ENCODE measurements at places on chromosomes 1 and 21. TPM values are rescaled to one million over a fixed set of nuclear protein-coding genes. Genes with fewer than 3 reads are reported as not detected.

DNA sequence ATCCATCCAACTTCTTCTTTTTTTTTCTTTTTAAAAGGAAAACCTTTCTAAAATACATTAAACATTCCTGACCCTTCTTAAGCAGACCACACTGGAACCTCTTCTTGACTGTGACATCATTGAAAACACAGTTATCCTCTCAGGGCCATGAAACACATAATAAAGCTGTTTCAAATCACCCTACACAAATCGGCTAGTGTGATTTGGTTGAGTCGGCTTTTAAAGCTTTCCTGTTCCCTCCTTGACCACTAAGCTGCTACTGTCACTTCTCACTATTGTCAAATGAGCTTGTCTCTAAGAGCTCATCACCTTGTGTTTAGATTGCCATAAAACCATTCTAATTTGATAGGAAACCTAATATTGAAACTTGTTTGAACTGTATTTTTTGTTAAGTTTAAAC, 5.9 kb downstream of the USP24 start:
- DNase-seq = no peak

DNA sequence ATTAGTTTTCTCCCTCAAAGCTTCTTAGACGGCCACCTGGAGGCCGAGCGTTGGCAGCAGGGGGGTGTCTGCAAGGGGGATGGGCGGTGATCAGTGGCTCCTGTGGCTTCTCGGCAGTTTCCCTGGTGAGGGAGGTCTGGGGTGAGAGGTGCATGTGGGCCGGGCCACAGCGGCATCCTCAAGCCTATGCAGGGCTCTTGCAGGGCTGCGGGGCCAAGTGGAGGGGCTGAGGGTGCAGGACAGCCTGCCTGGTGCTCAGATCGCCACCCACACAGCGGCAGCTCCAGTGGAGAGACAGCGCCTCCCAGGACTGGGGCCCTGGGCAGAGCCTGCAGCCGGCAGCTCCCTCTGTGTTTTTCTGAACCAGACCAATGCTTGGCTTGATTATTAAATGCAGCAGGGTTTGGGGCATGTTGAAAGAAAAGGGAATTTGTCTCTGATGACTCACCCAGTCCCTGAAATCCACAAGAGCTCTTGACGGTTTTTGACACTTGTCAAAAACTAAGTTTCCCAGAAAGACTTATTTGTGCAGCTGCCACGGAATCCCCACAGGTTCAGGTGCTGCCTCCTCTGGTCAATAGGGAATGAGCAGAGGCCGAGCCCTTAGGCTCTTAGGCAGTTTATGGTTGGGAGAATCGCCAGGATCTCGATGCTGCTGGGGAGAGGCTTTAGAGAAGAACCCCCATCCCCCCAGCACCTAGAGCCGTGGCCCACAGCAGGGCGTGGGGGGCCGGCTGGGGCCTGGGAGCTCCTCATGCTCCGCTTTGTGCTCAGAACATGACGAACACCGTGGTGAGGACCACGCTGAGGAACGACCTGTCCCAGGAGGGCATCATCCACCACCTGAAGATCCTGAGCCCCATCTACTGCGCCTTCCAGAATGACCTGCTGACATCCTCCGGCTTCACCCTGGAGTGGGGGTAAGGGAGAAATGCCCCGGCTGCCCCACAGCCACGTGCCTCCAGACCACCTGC, 54.7 kb downstream of the UMODL1 start:
- no peak for DNase-seq

DNA sequence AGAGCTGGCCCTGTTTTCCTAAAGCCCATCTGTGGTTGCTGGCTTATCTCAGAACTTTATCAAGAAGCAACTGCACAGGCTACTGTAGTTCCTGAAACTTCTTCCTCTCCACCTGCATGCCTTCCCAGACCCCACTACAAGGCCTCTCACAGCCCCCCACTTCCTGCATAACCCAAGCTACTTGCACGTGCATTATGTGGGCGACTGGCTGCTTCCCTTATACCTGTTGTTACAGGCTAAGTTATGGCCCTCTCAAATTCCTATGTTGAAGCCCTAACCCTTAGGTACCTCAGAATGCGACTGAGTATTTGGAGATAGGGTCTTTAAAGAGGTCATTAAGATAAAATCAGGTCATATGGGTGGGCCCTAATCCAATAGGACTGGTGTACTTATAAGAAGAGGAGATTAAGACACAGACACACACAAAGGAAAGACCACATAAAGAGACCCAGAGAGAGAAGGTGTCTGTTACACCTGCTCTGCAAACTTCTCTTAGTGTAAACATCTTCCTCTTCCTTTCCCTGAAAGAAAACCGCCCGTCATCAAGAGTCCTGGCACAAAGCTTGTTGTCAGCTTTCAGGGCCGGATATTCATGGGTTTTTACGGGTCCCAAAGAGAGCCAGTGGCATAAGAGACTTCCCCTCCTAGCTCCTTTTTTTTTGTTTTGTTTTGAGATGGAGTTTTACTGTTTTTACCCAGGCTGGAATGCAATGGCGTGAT, 5.1 kb downstream of the ZNF496 start:
- DNase-seq = no peak

DNA sequence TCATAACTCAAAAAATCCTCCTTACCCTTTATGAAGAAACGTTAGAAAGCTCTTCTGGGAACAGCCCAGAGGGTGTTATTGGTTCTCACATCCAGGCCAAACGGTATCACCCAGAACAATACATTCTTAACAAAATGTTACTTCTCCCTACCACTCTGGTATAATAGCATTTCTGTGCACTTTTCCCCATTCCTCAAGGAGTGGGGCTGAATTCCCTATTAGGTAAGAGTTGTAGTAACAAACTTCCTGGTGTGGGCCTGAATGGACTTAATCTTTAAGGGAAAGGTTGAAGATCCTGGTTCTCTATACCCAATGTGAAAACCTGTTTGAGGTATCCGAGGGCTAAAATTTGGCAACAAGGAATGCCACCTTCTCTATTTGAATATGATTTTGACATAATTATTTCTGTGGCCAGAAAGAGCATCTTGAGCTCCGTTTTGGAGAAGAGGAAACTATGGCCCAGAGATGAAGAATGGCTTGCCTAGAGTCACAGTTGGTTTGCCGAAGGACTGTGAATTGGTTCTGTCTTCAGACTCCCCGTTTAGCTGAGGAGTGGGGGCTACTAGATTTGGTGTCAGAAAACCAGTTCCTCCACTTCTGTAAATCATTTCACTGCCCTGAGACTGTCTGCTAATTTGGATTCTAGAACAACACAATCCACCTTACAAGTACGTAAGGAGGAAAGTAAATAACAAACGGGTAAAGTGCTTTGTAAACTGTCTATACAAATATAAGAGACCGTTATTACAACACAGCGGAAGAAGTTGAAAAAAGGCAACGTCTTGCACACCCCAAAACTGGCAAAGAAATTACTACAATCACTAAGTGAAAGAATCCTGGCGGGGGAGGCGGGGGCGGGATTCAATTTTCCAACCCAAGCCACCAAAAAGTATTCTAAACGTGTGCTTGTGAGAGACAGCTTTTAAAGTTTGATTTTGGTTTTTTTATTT, 2.3 kb downstream of the ANP32E start:
- no peak for DNase-seq

- DNase-seq = no peak
Measured at GRCh38 chr21:26557106-26557505, 16.0 kb downstream of the CYYR1 start.

- DNase-seq = no peak
Measured at GRCh38 chr1:24441480-24441879, 25.9 kb downstream of the NIPAL3 start.

DNA sequence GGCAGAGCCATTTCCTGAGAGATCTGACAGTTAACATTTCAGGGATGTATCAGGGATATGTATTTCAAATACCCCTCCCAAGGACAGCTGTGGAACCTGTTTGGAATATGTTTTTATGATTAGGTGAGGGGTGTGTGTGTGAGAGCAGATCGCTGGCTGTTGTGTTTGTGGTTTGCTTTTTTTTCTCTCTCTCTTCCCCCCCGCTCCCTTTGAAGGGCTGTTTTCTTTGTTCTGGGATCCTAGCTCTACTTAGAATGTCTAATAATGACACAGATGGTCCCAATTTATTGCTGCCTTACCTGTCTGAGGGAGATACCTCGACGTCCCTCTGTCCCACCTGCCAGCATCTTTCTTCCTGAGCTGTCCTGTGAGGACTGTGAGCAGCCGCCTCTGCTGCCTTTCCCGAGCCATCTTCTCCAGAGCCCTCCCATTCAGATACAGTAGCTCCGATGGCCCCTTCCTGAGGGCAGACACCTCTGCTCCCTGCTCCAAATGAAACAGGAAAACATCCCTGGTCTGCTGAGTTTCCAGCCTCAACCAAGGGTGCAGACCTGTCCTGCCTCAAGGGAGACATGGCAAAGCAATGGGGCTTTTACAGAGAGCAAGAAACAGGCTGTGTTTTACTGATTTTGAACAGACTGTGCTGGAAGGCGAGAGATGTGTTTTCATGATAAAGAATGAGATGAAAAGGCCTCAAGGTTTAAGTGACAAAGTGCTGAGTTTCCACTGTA, 138.0 kb upstream of the TNR start:
- peak; percentile 55 for DNase-seq

DNA sequence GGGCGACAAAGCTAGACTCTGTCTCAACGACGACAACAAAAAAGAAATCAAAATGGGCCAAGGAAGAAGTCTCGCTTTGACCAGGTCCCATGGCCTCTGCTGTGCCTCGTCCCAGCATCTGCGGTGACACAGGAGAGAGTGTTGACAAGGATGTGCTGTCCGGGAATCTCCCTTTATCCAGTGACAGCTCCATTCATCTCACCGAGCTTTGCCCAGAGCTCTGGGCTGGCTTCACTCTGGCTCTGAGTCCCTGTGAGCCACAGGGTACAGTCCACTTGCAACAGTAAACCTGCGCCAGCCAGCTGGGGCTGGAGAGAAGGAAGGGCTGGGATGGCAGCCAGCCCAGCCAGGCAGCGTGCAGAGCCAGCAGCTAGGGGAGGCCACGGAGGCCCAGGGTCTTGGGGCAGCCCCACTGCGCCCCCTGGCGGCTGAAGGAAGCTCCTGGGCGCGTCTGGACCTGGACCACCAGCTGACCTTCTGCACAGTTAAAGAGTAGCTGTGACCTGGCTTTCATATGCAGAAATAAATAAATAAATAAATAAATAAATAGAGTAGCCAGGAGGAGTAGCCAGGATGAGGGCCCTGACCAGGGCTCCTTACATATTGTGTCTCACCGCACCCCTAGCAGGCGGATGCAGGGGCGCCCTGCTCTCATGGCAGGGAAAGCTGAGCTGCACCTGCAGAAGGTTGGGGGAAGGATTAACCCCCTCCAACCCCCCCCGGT, 29.7 kb downstream of the ENO1 start:
- peak; percentile 96 for DNase-seq

GRCh38 chr1:176692431-176692830, 229.5 kb downstream of the PAPPA2 start:
- DNase-seq = no peak

DNA sequence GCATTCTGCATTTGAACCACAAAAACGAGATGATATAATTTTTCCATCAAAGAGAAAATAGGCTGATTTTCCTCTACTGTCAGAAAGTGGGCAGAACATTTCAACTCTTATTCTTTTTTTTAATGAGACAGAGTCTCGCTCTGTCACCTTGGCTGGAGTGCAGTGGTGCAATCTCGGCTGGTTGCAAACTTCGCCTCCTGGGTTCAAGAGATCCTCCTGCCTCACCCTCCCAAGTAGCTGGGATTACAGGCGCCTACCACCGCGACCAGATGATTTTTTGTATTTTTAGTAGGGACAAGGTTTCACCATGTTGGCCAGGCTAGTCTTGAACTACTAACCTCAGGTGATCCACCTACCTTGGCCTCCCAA, 11.6 kb downstream of the DSTYK start:
- no peak for DNase-seq

- no peak for DNase-seq
Measured at GRCh38 chr1:20683614-20684013, 22.4 kb upstream of the DDOST start.

DNA sequence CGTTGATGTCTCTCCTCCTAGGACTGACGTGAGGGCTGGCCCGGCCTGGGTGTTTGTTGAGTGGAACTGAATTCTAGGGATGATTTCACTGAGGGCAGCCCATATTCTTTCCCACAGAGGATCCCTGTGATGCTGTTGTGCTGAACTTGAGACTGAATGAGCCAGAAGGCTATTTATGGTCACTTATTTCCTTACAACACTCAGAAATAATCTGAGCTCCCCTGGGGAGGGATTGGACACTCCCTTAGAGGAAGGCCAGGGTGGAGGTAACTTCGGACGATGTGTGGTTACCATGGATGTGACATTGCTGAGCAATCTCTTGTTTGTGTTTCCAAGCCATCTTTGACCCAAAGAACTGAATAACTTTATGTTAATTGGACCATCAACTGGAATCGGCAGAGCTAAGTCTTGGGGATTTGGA, 5.1 kb upstream of the TMCO4 start:
- DNase-seq = no peak

DNA sequence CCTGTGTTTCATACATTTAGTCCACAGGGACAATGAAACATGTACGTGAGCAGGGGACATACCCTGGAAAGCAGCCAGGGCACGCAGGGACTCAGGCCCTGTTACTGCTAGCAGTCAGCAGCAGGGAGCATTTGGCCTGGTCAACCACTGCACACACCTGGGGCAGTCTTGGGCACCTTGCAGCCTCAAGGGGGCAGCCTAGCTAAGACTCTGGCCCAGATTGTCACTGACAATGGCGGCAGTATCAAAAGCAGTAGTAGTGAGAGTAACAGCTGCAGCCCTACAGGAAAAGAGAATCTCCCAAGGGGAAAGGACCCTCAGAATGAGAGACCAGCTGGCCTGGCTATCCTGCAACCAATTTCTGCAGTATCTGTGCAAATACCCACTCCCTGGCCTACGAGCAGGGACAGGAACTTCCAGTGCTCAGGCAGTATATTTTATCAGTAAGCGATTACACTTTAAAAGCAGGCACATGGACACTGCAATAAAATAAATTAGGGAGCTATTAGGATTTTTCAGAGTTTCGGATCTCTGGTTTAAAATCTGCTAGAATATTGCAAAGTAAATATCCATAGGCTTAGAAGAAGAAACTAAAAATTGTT, 475.6 kb downstream of the LTN1 start:
- no peak for DNase-seq

SMAP2 gene
- 69.7 TPM for total RNA-seq

AIRE gene
- total RNA-seq = not detected

PGLYRP4 gene
- not detected for total RNA-seq

KIRREL1 gene
- total RNA-seq = 99.8 TPM

TMOD4 gene
- total RNA-seq = not detected

All from mesenteric fat pad (tissue), 1 donor.